ENCODE measurements at places on chromosomes 7 and 10. TPM values are rescaled to one million over a fixed set of nuclear protein-coding genes. Genes with fewer than 3 reads are reported as not detected.

Gene CPA2
- not detected for total RNA-seq

Gene DCLRE1A
- total RNA-seq = 8.1 TPM

Gene CC2D2B
- 0.46 TPM for total RNA-seq

Gene EPO
- not detected for total RNA-seq

DNA sequence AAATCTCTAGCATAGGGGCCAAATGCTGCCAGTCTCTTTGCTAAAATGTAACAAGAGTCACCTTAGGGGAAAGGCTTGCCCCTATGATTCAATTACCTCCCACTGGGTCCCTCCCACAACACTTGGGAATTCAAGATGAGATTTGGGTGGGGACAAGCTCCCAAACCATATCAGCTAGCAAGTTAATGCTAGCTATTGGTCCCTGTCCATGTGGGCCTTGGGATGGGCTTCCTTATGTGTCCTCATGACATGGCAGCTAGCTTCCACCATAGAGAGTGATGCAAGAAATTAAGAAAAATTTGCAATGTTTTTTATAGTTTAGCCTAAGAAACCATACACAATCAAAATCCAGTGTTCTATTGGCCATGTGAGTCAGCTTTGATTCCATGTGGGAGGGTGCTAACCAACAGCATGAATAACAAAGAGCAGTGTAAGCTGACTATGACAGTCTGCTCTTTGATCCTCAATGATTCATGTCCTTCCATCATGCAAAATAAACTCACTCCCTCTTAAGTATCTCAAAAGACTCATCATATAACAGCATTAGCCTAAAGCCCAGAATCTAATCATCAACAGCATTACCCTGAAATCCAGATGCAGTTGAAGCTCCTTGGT, 21.7 kb upstream of the ZNF365 start:
- DNase-seq = no peak
- no peaks in the 10 kb centered on the region for H3K4me1 ChIP-seq
- peaks cover 5% of the 10 kb centered on the region for H3K36me3 ChIP-seq
- no peak overlapping the region for H3K27ac ChIP-seq
- H3K27me3 ChIP-seq = peaks cover 8% of the 10 kb centered on the region
- H3K4me3 ChIP-seq = no peak overlapping the region

DNA sequence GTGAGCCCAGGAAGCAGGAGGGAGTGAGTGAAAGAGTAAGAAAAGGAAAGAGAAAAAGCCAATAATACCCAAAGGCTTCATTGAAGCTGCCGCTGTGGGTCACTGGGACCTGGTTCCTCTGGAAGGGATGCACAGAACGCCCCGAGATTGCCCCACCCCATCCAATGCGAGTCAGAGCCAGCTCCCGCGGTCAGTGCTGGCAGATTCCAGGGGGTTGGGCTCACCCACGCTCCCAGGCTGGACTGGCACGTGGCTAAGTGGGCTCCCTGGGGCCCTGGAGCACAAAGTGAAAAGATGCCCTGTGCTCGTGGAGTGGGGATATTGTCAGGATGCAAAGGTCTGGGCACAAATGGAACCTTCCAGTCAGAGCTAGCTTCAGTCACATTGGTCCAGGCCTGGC, 117.0 kb downstream of the OAT start:
- H3K36me3 ChIP-seq = peaks cover 7% of the 10 kb centered on the region
- DNase-seq = no peak
- peaks cover 7% of the 10 kb centered on the region for H3K27me3 ChIP-seq
- no peak overlapping the region for H3K27ac ChIP-seq

GRCh38 chr10:122782911-122783310, 62.7 kb downstream of the CUZD1 start:
- no peak overlapping the region for H3K27ac ChIP-seq
- no peaks in the 10 kb centered on the region for H3K36me3 ChIP-seq
- H3K4me3 ChIP-seq = no peak overlapping the region

DNA sequence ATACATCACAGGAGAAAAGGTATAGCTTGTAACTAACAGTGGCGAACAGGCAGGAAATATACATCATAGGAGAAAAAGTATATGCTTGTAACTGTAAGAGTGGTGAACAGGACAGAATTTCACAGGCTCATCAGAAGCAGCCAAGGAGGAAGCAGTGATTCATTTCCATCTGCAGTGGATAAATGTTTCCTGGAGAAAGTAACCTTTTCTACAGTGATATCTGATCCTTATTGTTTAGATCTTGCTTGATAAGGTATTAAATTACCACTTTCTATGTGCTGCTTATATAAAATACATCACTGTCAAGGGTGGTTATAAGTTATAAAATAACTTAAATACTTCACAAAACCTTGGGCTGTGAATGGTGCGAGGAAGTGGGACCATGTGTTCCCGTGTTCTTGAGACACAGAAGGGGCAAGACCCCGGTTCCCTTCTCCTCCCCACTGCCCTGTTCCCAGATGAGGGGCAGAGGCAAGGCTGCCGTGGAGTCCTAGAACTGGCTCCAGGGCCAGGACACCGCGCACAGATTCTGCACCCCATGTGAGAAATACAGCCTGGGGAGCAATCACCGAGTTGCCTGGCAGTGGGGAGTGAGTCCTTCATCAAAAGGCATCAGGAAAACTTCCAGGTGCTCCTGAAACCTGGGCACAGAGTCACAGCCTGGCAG, 135.2 kb downstream of the DIP2C start:
- no peak for DNase-seq
- H3K27me3 ChIP-seq = no peaks in the 10 kb centered on the region
- H3K4me1 ChIP-seq = peaks cover 11% of the 10 kb centered on the region
- no peak overlapping the region for H3K27ac ChIP-seq

GRCh38 chr7:129990403-129991192, 37.8 kb upstream of the UBE2H start:
- DNase-seq = no peak
- H3K27ac ChIP-seq = no peak overlapping the region
- peaks cover 4% of the 10 kb centered on the region for H3K4me1 ChIP-seq
- no peak overlapping the region for H3K4me3 ChIP-seq
- no peaks in the 10 kb centered on the region for H3K36me3 ChIP-seq
- no peaks in the 10 kb centered on the region for H3K27me3 ChIP-seq

GRCh38 chr7:111198255-111198654, 107.3 kb downstream of the LRRN3 start:
- peak overlapping the region; percentile 81 for H3K27ac ChIP-seq
- H3K27me3 ChIP-seq = peaks cover 2% of the 10 kb centered on the region
- H3K36me3 ChIP-seq = peaks cover 2% of the 10 kb centered on the region
- peaks cover 30% of the 10 kb centered on the region for H3K4me1 ChIP-seq

- no peaks in the 10 kb centered on the region for H3K36me3 ChIP-seq
- no peaks in the 10 kb centered on the region for H3K27me3 ChIP-seq
- no peaks in the 10 kb centered on the region for H3K4me1 ChIP-seq
- DNase-seq = peak; percentile 77
Measured at GRCh38 chr10:131206111-131206995, 105.2 kb downstream of the TCERG1L start.

GRCh38 chr10:128622706-128623105, 496.5 kb upstream of the MKI67 start:
- H3K27ac ChIP-seq = no peak overlapping the region

DNA sequence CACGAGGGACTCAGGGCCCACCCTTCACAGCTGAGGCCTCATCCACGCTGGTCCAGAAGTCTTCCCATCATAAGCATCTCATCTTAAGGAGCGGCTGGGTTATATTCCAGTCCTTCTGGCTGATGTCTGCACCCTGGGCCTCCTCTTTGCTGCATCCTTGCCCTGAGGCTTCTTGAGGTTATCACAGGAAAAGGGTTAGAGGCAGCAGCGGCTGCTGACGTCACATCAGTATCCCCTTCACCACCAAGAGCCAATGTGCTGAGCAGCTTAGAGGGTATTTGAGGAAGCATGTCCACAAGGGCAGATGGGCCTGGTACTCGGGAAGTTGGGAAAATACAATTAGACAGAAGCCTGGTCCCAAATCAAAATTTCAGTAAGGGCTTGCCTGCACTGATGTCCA, 125.1 kb downstream of the PLXNA4 start:
- H3K4me1 ChIP-seq = peaks cover 2% of the 10 kb centered on the region
- H3K27ac ChIP-seq = no peak overlapping the region
- H3K4me3 ChIP-seq = no peak overlapping the region
- no peaks in the 10 kb centered on the region for H3K27me3 ChIP-seq
- H3K36me3 ChIP-seq = peaks cover 6% of the 10 kb centered on the region

GRCh38 chr7:129875745-129876411, 76.9 kb downstream of the UBE2H start:
- H3K36me3 ChIP-seq = peaks cover 44% of the 10 kb centered on the region
- DNase-seq = no peak
- peak overlapping the region; percentile 45 for H3K27ac ChIP-seq
- peaks cover 35% of the 10 kb centered on the region for H3K4me1 ChIP-seq
- H3K4me3 ChIP-seq = no peak overlapping the region
- no peaks in the 10 kb centered on the region for H3K27me3 ChIP-seq

- H3K4me3 ChIP-seq = no peak overlapping the region
- H3K27ac ChIP-seq = no peak overlapping the region
- peaks cover 4% of the 10 kb centered on the region for H3K36me3 ChIP-seq
- peaks cover 9% of the 10 kb centered on the region for H3K4me1 ChIP-seq
- DNase-seq = peak; percentile 23
Measured at GRCh38 chr7:2034291-2035201, 198.2 kb downstream of the MAD1L1 start.

DNA sequence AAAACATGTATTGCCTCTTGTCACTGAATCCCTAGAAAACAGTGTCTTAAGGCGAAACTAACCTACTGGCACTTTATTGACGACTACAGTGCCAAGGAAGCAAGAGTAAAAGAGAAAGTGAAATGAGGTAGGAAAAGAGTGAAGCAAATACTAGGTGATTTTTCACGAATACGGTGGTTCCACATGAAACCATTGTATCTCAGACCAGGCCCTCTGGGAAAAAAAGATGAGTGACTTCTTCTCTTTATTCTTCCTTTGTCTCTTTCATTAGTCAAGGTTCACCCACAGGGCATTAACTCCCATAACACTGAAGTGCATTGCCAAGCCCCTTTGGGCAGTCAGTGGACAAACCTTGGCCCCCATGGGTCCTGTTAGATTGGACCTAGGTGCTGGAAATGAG, 16.2 kb upstream of the MACC1 start:
- H3K27me3 ChIP-seq = no peaks in the 10 kb centered on the region
- H3K4me3 ChIP-seq = no peak overlapping the region
- no peak for DNase-seq

GRCh38 chr10:3776796-3777571, 8.0 kb downstream of the KLF6 start:
- DNase-seq = peak; percentile 84
- H3K4me1 ChIP-seq = peaks cover 69% of the 10 kb centered on the region
- peaks cover 64% of the 10 kb centered on the region for H3K36me3 ChIP-seq
- H3K4me3 ChIP-seq = peak overlapping the region; percentile 41

DNA sequence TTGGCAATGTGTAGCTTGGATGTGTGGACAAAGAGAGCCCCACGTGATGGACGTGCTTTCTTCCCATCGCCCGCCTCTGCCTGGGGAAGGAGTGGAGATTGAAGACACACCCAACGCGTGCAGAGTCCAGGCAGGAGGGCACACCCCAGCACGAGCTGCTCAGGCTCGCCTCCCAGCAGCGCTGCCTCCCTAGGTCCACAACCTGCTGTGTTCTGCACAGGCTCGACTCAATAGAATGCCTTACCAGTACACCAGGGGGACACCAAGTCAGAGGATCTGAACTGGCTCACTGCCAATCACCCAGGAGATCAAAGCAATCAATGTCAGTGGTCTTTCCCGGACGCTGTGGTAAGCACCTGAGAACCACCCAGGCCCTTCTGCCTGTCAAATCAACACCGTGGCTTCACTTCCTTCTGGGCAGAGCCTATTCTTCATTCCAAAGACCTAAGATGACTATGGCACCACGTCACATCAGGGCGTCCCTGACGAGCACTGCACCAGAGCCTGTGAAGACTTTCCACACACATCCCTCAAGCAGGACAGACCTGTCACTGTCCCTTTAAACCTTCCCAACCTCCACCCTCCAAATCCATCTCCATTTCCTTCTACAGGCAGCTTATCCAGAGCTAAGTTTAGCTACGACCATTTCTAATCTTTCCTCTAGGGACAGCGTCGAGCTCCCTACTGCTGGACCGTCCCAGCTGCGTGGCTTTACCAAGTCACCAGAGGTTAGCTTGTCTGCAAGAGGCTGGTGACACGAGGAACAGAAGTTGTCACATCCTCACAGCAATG, 72.3 kb downstream of the AMZ1 start:
- H3K27me3 ChIP-seq = no peaks in the 10 kb centered on the region
- H3K4me1 ChIP-seq = peaks cover 73% of the 10 kb centered on the region
- no peak overlapping the region for H3K4me3 ChIP-seq
- peaks cover 17% of the 10 kb centered on the region for H3K36me3 ChIP-seq

Measured in osteocyte (in vitro differentiated cells).